Right hindlimb (tissue), 1 donor: ENCODE measurements at places on chromosomes 7 and 10.
A peak's percentile ranks its signal among the peaks of the same experiment; 100 is the strongest.

- no peak for DNase-seq
Observed at GRCh38 chr7:115708013-115708341, 322.6 kb downstream of the TFEC start.

GRCh38 chr10:92027141-92027540 is 103.6 kb downstream of the BTAF1 start:
- DNase-seq: no peak

DNA sequence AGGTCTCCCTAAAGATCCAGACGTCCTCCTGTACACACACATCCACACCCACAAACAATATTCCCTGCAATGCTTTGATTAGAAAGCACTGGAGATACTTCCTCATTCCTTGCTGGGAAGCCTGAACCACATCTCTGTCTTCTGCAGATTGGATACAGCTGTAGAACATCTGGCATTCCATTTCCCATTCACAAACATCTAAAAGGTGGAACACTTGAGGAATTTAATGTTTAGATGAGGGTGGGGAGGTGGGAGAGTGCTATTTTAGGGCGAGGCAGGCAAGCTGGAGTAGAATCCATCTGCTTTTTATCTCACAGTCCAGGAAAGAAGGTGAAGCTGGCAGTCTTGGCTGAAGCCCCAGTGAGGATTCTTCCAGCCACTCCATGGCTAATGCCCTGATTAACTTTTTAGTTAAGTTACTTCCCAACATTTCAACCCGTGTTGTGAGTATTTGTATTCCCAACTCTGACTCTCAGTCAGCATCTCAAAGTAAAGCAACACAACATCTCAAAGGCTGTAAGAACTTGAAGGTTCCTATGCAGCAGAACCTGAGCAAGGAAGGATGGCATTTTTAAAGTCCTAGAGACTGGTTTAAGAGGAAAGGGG is 46.1 kb downstream of the CYTH3 start:
- peak; percentile 29 for DNase-seq

DNA sequence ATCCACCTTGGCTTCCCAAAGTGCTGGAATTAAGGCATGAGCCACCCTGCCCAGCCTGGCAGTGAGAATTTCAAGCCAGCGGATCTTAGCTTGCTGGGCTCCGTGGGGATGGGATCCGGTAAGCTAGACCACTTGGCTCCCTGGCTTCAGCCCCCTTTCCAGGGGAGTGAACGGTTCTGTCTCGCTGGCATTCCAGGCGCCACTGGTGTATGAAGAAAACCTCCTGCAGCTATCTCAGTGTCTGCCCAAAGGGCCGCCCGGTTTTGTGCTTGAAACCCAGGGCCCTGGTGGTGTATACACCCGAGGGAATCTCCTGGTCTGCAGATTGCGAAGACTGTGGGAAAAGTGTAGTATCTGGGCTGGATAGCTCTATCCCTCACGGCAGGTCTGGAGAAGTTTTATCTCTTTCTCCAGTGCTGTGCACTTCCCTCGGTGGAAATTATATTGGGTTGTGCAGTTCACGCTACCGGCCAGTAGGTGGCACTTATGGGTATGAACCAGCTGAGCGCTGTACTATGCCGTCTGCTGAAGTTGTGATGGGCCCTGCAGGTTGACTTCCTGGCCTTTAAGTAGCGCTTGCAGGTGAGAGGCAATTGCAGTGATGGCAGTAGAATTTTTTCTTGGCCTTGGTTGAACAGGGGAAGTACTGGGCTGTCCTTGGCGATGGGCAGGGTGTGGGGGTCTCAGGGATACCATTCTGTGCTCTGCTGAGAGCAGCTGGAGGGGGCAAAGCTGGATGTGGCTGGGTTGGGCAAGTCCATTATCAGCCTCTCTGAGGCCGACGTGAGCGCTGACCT is 138.0 kb upstream of the MTPN start:
- no peak for DNase-seq

DNA sequence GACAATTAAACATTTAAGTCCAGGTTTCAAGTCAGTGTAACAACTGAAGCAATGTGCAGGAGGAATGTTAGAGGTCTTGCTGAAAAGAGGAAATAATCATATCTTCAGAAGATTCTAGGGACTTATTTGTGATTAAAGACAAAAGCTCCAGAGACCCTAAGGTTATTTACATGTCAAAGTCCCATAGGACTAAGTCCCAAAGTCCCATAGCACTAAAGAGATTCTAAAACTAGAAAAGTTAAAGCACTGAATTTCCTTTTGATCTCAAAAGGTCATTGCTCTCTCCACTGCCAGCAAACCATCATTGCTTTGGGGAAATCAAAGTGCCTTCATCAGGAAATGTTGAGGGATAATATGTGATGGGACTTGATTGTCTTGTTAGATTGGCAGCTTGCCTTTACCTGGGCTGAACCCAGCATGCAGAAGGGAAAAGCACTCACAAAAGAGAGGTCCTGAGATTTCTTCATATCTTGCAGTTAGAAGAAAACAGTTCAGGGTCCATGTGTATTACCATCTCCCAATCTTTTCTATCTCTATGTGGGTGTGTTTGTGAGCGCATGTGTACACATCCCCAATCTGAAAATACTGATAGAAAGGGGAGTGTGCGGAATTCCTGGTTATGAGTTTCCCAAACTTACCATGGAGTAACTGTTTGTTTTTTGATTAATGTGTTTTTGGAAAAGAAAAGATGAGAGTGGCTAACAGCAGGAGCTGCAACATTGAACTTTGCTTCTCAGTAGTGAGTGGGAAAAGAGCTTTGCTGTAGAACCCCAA is 21.8 kb downstream of the NUDT13 start:
- DNase-seq: no peak

DNA sequence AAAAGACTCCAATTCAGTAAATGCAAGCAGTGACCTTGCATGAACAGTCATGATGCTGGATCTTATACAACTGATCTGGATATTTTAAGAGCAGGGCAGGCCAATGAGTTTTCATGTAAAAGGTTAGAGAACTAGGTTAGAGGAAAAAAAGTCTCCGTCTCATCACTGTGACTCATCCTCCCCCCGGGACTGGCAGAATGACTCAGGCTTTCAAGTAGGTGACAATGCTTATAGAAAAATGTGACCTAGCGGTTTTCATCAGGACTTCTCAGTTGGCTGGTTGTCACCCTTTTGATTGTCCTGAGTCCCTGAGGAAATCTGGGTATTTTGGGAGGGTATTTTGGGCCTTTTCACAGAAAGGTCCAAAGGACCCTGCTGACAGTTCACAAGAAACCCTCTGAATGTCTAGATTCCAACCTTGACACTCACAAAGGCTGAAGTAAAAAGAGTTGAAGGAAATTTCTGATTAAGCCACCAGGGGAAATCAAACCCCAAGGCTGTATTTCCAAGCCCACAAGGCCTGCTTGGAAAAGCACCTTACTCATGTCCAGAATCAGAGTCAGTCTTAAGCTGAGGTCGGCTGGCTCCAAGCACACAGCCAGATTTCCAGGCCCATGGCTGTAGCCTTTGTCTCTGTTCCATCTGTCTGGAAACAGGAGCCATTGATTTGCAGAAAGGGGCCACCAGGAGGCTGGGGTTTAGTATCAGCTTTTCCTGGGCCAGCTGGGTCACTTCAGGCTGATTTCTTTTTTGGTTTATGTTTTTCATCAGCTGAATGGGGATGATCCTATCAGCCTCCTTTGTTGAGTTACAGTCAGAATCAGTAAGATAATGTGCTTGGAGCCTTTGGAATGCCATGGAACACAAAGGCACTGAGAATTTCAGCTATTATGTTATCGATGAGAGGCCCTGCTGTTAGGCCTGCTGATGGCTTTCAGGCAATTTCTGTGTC is 226.4 kb upstream of the HABP2 start:
- no peak for DNase-seq

DNA sequence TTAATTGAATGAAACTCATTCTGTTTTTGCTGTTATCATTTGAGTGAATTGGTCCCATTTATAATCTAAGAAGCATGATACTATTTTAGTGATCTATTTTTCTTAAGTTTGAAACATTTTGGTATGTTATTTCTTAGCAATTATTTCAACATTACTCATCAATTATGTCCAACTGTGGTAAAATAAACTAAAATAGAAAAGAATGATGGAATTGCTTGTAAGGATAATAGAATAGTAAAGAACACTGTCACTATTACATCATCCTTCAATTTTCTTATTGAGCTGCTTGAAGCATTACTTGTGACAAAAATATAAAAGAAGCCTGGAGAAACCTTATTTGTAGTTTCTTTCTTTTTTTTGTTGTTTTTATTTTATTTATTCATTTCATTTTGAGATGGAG is 42.4 kb downstream of the ZNF487 start:
- no peak for DNase-seq

GRCh38 chr10:111996103-111996502 is 187.5 kb downstream of the GPAM start:
- no peak for DNase-seq

- DNase-seq: no peak
Observed at GRCh38 chr10:132710746-132711612, 75.0 kb downstream of the NKX6-2 start.

DNA sequence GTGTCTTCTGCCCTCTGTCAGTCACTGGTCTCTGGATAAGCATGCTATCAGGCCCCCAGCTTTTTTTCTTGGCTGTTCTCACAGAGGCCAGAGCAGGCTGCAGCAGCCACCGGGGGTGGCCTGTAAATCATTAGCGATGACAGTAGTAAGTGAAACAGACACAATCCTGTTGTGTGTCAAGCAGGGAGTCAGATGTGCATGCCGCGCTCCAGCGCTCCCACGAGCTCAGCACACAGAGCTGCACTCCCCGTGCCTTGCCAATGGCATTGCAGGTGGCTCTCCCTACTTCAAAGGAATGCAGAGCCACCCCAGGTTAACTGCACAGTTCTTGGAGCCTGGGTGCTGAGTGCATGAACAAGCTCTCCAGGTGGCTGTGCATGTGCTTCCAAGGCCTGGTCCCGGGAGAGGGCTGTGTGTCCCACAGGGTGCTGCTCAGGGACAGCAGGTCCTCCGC is 226.1 kb downstream of the GLRX3 start:
- no peak for DNase-seq

- DNase-seq: no peak
Observed at GRCh38 chr7:111239437-111239836, 148.5 kb downstream of the LRRN3 start.

- DNase-seq: no peak
Observed at GRCh38 chr10:88687853-88688467, 18.1 kb upstream of the LIPK start.

DNA sequence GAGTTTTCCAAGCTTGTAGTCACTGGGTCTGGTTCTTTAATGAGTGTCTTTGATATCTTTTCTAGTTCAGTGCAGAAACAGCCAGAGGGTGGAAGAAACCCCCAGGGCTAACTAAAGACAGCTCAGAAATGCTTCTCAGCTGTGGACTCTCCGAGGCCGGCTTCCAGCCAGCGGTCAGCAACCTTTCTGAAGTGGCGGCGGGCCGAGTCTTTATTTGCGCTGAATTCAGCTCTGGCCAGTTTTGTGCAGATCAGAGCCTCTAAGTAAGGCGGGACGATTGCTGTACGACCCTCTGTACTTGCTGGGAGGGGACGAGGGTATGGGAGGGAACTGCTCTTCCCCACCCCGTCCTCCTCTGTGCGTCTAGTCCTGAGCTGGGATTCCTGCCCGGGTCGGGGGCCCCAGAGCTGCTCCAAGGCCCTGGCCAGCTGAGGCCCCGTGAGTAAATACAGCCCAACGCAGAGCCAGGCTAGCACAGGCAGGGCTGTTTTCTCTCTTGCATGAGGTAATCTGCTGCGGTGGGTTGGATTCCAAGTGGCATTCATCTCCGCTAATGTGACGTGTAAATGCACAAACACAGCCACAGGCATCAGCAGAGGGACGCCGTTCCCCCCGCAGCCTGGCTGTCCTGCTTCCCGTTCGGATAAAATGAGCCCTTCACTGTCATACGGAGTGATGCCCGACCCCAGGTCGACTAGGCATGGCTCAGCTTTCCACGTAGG is 159.8 kb downstream of the PIP4K2A start:
- peak; percentile 95 for DNase-seq

GRCh38 chr10:86953747-86954680 is 3.4 kb downstream of the MMRN2 start:
- peak; percentile 83 for DNase-seq

- no peak for DNase-seq
Observed at GRCh38 chr7:112995059-112995824, 91.4 kb downstream of the GPR85 start.

- no peak for DNase-seq
Observed at GRCh38 chr7:112400141-112400540, 50.1 kb upstream of the IFRD1 start.

DNA sequence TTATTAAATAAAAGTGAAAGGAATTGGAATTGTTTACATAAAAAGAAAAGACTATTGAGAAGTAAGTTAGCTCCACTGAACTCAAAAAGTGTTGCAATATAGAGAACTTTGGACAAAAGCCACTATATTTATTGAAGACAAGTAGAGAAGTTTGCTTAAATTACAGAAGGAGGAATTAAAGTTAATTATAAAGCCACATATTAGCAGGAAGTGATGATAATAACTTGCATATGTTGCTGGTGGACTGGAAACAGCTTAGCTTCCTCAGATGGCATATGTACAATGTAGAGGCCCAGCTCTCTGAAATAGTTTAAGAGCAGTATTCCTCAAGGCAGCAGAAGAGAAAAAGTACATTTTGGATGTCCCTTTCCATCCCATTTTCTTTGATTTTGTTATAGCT is 400.7 kb downstream of the GATA3 start:
- no peak for DNase-seq

GRCh38 chr10:86970162-86970981 is 2.1 kb downstream of the ADIRF start:
- DNase-seq: peak; percentile 70

- no peak for DNase-seq
Observed at GRCh38 chr10:122122493-122122892, 133.5 kb downstream of the TACC2 start.

GRCh38 chr7:91267171-91267955 is 3.1 kb downstream of the FZD1 start:
- peak; percentile 66 for DNase-seq

DNA sequence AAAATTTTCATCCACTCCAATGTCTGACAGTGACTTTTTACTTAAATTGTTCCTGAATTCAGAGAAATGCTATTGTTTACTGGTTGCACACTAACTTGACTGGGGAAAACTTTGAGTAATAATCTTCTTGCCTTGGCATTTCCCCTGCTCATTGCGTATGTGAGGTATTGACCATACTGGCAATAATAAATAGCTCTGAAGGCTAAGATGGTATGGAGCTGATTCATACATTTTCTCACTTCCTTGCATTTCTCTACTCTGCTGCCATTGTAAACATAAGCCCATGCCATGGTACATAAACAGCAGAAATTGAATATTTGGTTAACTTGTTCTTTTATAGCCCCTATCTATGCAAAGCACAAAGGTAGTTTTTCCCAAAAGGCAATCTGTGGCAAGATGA is 290.0 kb downstream of the RNLS start:
- no peak for DNase-seq

GRCh38 chr7:738723-739454 is 11.8 kb upstream of the PRKAR1B start:
- no peak for DNase-seq

DNA sequence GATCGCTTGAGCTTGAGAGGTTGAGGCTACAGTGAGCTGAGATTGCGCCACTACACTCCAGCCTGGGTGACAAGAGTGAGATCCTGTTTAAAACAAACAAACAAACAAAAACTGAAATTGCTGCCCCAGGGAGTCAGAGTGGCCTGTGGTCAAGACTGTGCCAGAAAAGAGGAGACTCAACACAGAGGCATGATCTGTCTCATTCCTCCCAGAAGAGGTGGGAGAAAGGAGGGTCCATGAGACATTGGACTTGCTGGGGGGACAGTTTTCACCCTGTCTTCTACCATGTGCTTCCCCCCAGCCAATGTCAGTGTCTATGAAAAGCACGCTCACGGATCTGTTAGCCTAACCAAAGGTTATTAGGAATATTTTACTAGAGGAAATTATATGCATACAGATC is 3.2 kb downstream of the ZNF853 start:
- no peak for DNase-seq
